ENCODE measurements at places on chromosomes 16 and 17.

- no peak for DNase-seq
These were observed 40.4 kb upstream of the AXIN2 start for GRCh38 chr17:65601881-65602280.

DNA sequence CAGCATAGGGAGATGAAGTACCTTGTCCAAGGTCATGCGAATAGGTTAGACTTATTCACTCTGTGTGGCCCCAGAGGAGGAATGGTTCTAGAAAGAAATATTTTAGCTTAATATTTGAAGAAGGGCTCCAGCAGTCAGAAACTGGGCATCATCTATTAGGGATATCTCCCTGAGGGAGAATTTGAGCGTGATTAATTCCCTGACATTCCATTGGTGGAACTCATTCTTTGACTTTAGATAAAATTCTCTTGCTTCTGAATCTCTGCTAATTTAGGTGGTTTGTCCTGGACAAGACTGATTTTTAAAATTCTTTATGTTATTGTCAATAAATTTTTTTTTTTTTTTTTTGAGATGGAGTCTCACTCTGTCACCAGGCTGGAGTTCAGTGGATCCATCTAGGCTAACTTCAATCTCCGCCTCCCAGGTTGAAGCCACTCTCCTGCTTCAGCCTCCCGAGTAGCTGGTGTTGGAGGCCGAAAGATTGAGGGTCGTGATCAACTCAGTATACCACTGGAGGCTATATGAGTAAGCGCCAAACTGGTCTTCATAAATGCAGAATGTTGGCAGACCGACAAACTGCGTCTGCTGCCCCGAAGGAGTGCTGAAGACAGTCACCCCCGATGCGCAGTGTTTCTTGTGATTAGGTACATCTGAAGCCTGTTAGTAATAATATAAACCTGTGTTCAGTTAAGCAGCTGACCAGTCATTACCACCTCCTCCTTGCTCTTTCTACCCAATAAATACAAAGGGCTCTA, 267.9 kb upstream of the HSBP1 start:
- DNase-seq, result no peak

DNA sequence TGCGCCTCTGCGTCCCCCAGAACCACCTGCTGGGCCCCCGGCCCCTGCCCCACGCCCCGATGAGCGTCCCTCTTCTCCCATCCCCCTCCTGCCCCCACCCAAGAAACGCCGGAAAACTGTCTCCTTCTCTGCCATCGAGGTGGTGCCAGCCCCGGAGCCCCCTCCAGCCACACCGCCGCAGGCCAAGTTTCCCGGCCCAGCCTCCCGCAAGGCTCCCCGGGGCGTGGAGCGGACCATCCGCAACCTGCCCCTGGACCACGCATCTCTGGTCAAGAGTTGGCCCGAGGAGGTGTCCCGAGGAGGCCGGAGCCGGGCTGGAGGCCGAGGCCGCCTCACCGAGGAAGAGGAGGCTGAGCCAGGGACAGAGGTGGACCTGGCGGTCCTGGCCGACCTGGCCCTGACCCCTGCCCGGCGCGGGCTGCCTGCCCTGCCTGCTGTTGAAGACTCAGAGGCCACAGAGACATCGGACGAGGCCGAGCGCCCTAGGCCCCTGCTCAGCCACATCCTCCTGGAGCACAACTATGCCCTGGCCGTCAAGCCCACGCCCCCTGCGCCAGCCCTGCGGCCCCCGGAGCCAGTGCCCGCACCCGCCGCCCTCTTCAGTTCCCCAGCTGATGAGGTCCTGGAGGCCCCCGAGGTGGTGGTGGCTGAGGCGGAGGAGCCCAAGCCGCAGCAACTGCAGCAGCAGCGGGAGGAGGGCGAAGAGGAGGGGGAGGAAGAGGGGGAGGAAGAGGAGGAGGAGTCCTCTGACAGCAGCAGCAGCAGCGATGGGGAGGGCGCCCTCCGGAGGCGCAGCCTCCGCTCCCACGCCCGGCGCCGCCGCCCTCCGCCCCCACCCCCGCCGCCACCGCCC, 5.6 kb upstream of the HSD3B7 start:
- DNase-seq, result no peak

DNA sequence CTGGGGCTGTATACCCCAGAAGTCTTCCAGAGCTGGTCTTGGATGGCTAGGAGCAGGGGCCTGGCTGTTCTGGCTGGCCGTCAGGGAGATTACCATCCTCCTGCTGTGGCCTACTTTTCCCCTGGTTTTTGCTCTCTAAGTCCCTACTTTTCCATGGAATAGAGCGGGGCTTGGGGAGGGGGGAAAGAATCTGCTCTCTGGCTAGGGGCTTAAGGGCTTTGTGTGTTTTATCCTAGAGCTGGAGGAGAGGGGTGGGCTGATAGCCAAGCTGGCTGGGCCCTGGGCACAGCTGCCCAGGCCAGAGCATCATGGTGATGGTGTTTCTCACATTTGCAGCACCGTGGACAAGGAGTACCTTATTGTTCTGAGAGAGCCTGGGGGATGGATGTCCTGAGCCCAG, 3.6 kb downstream of the NRN1L start:
- no peak for DNase-seq

DNA sequence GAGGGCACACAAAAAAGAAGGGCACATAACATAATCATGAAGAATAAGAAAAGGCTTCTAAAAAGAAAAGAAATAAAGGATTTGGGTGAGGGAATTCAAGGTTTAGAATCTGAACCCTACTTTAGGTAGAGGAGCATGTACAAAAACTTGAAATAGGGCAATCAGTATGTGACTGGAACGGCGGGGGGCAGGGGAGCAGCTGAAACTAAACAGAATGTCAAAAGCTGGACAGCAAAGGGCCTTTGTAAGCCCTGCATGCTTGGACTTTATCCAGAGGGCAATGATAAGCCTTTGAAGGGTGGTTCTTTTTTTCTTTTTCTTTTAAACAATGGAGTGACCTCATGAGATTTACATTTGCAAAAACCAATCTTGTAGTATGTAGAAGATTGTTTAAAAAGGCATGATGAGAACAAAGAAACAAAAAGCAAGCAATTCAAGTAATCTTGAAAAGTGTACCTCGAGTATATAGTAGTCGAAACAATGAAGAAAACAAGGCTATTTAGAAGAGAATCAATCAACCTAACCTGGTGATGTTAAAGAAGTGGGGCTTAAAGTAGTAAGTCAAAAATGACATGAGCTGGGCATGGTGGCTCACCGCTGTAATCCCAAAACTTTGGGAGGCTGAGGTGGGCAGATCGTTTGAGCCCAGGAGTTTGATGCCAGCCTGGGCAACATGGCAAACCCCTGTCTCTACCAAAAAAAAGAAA, 46.7 kb upstream of the ANKFY1 start:
- DNase-seq, result no peak

GRCh38 chr16:88685156-88686061, 898 bp downstream of the SNAI3 start:
- DNase-seq, result peak; percentile 54

- no peak for DNase-seq
These were observed 8.6 kb upstream of the TMC7 start for GRCh38 chr16:18975109-18975508.

GRCh38 chr17:7475764-7476422, 3.5 kb downstream of the ZBTB4 start:
- DNase-seq, result no peak

GRCh38 chr17:74879308-74879707, 6.5 kb upstream of the FDXR start:
- no peak for DNase-seq

DNA sequence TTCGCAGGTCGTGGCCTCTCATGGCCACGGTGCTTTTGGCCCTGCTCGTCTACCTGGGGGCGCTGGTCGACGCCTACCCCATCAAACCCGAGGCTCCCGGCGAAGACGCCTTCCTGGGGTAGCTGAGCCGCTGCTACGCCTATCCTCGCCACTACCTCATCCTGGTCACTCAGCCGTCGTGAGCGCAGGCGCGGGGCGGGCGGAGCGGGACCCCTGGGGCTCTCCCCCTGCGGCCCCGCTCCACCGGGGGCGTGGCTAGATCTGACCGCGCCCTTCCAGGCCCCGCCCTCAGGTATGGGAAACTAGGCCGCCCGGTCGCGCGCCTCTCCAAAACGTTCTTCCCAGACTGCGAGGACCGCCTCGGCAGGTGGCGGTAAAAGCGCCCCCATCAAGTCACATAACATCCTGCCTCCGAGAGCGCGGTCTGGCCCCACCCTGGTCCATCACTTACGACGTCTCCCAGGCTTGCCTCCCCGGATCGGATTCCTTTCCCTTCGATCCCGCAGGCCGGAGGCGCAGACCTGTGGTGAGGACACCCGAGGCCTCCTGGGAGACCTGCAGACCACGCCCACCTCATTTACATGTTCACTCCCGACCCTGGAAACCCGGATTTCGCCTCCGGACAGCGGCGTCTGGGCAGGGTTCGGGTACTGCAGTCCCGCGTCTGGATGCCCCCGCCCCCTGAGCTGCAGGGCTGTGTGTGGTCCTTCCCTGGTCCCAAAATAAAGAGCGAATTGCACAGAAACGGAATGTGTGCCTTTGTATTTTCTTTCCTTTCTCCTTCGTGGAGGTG, 91.5 kb upstream of the TMEM97 start:
- DNase-seq, result peak; percentile 18

DNA sequence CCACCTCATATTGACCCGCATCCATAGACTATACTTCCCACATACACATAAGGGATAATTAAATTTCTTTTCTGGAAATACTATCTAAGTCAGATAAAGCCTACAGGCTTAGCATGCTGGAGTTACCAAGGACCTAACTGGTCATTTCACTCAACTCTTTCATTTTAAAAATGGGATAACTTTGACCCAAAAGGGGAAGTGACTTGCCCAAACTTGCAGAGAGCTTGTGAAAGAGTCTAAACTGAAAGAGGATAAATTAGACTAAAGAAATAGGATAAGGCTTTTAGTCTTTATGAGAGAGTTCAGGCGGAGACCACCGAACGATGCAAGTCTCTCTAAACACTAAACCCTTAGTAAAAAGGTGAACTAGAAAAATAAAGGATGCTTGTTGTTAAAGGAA, 3.9 kb upstream of the KRT33A start:
- DNase-seq, result no peak

Measured in stimulated activated CD4-positive, alpha-beta T cell treated with anti-CD3 and anti-CD28 coated beads, Interleukin-12 subunit alpha, Interleukin-12 subunit beta, amount 100 ng/mL, for 24 hours (primary cell).